T-helper 2 cell (primary cell): ENCODE measurements at places on chromosomes 5 and 9.

GRCh38 chr5:132673939-132674630 lies at the start of gene IL4:
TSS of gene IL4 (plus strand) at chr5:132673989. CDS start at chr5:132674051, 62 bp downstream.
- no peak for DNase-seq

GRCh38 chr5:135944967-135945560 lies 9.7 kb downstream of the LECT2 start:
- DNase-seq: no peak

DNA sequence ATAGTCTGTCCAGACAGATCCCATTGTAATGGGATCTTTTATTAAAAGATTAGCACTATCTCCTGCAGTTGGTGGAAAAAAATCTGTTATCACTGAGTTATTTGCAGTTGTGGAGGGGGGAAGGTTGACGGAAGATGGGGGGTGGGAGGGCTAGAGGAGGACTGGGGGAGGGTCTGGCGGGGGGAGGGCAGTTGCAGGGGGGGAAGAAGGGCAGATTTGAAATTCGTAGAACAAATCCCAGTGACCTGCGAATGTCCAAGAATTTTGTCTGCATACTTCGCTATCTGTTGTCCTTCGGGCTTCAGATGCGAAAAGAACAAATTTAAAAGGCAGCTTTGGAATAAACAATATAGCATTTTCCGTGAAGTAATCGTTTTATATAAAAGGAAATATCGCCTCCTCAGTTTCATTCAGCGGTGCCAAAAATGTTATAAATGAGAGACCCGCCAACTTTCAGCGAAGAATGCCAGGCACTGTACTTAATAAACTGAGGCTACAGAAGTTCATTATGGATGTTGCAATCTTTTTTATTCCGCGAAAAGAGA lies 1.3 kb upstream of the FST start:
- no peak for DNase-seq

GRCh38 chr5:88664645-88665044 lies 218.3 kb downstream of the MEF2C start:
- no peak for DNase-seq

DNA sequence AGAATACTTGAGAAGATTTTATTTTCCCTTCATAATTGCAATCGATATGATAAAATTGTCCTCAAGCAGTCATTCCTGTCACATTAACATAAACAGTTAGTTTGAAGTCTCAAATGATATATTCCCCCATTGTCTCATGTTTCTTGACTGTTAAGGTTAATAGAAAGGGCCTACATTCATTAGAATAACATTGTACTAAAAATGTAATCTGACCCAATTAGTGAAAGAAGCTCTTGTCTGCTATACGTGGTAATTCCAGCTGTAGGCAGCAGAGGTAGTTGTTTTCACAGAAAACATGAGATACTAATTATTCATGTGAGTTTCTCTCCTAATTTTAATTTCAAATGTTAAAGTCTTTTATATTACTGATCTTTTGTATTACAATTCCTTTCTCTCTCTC lies 25.9 kb upstream of the AP3B1 start:
- DNase-seq: no peak
